Ureter (tissue), 1 donor: ENCODE measurements at places on chromosomes 2 and 18.

GRCh38 chr2:143426296-143426695, 297.1 kb downstream of the ARHGAP15 start:
- no peak for DNase-seq

DNA sequence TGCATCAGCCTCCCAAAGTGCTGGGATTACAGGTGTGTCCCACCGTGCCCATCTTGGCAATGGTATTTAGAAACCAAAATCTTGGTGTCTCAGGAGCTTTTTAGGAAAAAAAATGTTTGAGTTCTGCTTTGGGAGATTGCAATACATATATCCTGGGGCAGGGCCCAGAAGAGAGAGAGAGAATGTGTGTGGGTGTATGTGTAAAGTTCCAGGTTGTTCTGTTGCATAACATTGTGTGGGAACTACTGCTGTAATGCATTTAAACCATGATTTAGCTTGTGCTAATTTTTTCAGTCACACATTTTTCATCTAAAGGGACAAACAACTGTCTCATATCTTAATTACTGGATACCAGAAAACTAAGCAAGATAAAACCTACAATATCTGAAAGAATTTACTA, 70.8 kb upstream of the NABP1 start:
- no peak for DNase-seq

DNA sequence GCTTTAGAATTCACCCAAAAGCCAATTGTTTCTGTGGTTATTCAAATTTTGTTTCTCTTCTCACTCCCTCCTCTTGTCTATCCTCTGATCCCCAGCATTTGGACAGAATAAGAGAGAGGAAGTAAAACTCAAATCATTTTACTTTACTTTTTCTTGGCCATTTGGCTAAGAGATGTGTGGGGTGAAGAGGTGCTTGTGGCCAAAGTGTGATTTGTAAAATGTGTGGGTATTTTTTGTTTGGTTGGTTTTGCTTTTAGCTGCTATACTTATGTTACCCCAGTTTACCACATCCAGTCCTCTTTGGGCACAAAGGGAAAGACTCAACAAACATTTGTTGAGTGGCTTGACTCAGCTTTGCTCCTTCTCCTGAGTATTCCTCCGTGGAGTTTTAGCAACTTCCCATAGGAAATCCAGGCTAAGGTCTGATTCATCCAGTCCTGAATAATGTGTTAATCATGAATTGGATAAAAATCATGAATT, 109.1 kb upstream of the CYP1B1 start:
- no peak for DNase-seq

GRCh38 chr18:67731851-67732250, 215.3 kb upstream of the DSEL start:
- no peak for DNase-seq

DNA sequence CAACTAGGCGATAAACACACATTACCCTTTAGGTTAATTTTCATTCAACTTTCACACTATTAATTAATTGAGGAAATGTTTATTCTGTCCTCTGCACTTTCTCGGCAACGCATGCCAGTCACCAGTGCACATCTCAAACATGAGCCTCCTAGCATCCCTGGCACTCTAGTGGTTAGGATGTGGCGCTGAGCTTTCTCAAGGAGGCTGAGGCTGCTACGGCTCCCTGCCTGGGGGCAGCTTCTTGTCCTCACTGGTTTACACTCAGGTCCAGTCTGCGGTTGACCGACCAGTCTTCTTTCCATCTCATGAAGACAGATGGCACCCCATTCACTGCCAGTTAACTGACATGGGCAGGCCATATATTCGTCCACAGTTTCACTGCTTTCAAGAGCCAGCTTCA, 463.4 kb downstream of the EIPR1 start:
- DNase-seq = no peak

DNA sequence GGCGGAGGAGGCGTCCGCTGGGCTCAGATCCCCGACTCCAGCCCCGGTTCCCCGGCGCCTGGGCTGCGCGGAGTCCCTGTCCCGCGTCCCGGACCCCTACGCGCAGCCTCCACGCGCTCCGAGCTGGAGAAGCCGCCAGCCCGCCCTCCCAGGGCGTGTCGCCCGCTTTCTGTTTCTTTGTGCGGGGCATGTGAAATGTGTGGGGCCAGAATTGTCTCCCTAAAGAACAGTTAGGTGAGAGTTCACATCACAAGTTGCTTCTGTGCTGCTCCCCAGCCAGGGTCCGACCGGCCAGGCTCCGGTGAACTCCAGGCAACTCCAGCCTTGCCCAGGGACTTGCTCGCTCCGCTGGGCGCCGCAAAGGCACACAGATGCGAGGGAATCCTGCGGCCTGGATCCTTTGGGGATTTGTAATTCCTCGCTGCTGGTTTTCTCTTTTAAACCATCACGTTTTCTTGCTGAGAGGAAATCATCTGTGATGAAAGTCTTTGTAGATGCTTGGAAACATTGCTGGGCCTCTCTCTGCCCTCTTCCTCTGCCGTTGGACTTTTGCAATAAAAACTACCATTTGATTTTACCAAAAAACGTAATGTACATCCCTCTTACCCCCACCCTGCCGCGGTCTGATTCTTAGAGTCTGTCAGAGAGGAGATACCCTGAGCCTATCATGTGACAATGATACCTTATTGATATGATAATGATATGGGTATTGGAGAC, 631 bp downstream of the GYPC start:
- DNase-seq = no peak

DNA sequence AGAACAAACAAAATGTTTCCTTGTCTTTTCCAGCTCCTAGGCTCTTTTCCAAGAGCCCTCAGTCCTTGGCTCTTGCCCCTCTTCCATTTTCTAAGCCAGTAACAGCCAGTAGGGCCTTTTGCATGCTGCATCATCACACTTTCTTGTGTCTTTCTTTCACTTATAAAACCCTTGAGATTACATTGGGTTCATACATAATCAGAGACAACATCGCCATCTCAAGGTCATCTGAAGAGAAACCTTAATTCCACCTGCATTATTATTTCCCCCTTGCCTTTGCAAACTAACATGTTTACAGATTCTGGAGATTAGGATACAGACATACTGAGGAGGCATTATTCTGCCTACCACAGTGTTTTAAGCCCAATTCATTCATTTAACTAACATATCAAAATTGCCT, 697.3 kb downstream of the TRIB2 start:
- DNase-seq = no peak

DNA sequence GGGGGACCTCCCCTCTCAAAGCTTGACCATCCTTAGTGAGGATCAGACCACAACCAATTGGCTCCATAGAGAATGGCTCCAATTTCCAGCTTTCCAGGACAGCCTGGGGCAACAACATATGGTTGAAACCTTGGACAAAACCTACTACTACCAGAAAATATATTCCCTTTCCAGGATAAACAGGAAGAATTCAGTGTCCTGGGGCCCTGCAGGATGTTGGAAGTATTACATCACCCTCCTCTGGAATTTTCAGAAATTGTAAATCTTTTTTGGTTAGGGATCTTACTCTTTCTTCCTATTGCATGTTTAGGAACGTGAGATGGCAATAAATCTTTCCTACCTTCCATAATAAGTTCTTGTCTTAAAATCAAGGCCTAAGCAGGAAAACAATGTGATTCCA, 158.9 kb upstream of the MEIS1 start:
- DNase-seq = no peak

DNA sequence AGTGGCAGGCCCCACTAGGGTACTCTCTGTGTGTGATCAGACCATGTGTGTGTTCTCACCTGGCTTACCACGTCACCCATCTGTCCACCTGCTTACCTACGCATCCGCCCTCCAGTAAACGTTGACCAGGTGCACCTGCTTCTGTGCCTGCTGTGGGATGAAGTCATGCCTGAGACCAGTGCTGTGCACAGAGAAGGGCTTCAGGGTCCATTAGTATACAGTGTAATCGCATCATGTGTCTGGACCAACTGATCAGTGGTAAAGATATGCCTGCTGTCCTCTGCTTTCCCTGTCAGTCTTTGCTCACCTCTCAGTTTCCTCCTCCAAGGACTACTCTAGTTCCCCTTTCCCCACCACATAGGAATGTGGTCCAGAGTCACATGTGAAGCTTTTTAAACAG, 109.3 kb downstream of the FHOD3 start:
- no peak for DNase-seq

GRCh38 chr2:215919624-215920243, 93.6 kb downstream of the MREG start:
- no peak for DNase-seq

- no peak for DNase-seq
Observed at GRCh38 chr2:230564805-230565779, 147.6 kb upstream of the CAB39 start.

- DNase-seq = no peak
Observed at GRCh38 chr2:42089340-42089925, 41.6 kb downstream of the PKDCC start.

- DNase-seq = no peak
Observed at GRCh38 chr2:134272806-134273205, 18.9 kb downstream of the MGAT5 start.

- DNase-seq = no peak
Observed at GRCh38 chr2:150916467-150917396, 344.9 kb downstream of the RBM43 start.

DNA sequence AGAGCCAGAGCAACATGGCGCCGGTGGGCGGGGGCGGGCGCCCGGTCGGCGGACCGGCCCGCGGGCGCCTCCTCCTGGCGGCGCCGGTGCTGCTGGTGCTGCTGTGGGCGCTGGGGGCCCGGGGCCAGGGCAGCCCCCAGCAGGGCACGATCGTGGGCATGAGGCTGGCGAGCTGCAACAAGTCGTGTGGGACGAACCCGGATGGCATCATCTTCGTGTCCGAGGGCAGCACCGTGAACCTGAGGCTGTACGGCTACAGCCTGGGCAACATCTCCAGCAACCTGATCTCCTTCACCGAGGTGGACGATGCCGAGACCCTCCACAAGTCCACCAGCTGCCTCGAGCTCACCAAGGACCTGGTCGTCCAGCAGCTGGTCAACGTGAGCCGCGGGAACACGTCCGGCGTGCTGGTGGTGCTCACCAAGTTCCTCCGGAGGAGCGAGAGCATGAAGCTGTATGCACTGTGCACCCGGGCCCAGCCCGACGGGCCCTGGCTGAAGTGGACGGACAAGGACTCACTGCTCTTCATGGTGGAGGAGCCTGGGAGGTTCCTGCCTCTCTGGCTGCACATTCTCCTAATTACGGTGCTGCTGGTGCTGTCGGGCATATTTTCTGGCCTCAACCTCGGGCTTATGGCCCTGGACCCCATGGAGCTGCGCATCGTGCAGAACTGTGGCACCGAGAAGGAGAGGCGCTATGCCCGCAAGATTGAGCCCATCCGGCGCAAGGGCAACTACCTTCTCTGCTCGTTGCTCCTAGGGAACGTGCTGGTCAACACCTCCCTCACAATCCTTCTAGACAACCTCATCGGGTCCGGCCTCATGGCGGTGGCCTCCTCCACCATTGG, 507 bp downstream of the CNNM4 start:
- DNase-seq = no peak

GRCh38 chr2:10242998-10243925, 59.4 kb upstream of the HPCAL1 start:
- DNase-seq = no peak

- no peak for DNase-seq
Observed at GRCh38 chr2:217944366-217944765, 58.4 kb downstream of the TNS1 start.

GRCh38 chr2:46378616-46379015, 81.4 kb downstream of the EPAS1 start:
- DNase-seq = no peak

GRCh38 chr18:9925369-9925768, 11.6 kb downstream of the VAPA start:
- no peak for DNase-seq

DNA sequence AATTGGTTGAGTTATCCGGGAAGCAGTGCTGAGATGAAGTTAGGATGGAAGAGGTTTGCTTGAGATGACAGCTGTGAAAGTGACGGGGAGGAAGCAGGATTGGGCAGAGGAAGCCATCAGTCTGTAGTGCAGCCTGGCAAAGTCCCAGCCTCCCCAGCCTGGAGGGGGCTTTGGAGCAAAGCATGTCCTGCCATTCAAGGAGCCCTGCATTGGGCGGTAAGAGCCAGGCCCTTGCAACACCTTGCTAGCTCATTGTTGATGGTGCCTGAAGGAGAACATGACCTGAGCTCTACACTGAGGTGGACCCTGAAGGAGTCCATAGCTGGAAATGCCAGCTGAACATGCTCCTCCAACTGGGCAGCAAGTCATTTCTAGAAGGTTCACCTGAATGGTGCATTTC, 228.9 kb downstream of the ACKR3 start:
- DNase-seq = no peak
